ENCODE measurements at places on chromosomes 2 and 18.

DNA sequence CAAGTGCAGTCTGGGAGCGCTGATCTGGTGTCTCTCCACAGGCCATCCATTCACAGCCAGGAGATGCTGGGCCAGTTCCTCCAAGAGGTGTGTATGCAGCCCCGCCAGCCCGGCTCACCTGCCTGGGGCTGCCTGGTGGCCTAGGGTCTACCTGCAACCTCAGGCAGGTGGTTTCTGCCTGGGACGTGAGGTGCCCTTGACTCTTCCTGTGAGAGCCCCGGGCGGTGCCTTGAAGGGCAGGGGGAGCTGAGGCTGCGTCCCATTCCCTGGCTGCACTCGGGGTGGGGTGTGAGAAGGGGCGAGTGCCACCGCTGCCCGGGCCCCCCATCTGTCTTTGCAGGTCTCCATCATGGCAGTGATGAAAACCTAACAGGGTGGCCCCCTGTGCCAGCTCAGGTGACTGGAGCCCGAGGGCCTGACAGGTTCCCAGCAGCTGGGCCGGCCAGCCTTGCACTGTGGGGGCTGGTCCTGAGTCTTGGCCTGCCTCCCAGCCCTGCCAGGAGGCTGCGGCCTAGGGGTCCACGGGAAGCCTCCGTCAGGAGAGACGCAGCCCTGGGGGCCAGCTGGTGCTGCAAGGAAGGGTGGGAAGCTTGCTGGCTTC is 11.9 kb downstream of the CAPN10 start:
- DNase-seq: no peak

GRCh38 chr2:190847504-190848081 is 33.0 kb upstream of the GLS start:
- DNase-seq: no peak

GRCh38 chr18:31401156-31402025 is 24.8 kb downstream of the DSG4 start:
- no peak for DNase-seq

GRCh38 chr18:495017-495416 is 5.5 kb downstream of the COLEC12 start:
- DNase-seq: no peak

DNA sequence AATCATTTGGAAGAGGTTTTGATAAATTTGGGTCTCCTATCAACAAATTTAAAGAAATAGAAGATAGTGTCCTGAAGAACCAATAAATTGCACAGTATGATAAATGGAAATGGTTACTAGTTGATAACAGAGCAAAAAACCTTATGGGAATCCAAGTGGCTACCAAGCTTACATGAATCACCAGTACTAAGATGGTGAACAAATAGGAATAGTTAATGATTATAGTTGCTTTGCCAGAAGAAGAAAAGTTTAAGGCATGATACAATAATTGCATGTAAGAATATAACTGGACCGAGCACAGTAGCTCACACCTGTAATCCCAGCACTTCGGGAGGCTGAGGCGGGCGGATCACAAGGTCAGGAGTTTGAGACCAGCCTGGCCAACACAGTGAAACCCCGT is 19.6 kb upstream of the INO80D start:
- no peak for DNase-seq

DNA sequence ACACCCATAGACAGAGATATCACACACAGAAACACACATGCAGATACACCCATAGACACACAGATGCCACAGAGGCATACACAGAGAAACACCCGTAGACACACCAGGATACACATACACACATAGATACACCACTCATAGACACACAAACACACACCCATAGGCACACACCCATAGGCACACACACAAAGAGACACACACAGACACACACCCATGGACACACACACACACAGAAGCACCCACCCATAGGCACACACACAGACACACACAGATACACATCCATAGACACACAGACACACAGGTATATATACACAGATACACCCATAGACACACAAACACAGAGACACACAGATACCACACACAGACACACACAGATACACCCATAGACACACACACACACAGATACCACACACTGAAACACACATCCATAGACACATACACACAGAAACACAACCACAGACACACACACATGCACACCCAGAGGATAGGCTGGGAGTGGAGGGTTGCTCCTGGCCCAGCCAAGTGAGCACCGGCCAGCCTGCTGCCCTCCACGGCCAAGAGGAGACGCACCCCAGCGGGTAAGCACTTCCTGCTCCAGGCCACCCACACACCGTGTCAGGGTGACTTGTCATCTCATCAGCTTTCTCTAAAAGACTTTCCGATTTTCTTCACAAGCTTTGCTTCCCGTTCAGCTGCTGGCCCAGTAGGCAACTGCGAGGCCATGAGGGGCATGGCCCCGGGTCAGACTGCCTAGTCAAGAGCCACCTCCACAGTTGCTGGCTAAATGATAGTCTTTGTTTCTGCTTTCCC is 14.1 kb upstream of the CNNM3 start:
- DNase-seq: no peak

GRCh38 chr18:364256-364826 is 96.5 kb upstream of the THOC1 start:
- no peak for DNase-seq

- DNase-seq: no peak
Measured at GRCh38 chr2:165467921-165468320, 1.6 kb upstream of the CSRNP3 start.

GRCh38 chr2:60867848-60868247 is 13.5 kb upstream of the REL start:
- no peak for DNase-seq

DNA sequence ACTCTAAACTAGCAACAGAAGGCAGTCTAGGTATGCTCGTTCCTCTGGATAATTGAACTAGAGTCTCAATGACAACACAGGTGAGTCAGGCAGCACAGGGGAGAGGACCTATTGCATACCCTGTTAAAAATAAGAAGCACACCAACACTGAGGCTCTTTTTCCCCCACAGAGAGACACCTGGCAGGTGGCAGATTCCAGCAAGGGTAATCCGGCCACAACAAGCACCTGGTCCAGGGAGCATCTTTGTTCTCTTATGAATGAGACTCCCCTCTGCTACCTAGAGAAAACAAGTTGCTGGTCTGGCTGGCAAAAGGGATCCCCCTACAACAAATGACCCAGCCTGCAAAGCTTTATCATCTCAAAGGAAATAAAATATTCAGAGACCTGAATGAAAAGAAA is 508.9 kb upstream of the POU3F3 start:
- DNase-seq: no peak

- no peak for DNase-seq
Measured at GRCh38 chr2:23585273-23586170, 200.5 kb downstream of the KLHL29 start.

- no peak for DNase-seq
Measured at GRCh38 chr18:28063926-28064325, 113.0 kb downstream of the CDH2 start.

- DNase-seq: no peak
Measured at GRCh38 chr2:176566961-176567360, 297.7 kb downstream of the MTX2 start.

DNA sequence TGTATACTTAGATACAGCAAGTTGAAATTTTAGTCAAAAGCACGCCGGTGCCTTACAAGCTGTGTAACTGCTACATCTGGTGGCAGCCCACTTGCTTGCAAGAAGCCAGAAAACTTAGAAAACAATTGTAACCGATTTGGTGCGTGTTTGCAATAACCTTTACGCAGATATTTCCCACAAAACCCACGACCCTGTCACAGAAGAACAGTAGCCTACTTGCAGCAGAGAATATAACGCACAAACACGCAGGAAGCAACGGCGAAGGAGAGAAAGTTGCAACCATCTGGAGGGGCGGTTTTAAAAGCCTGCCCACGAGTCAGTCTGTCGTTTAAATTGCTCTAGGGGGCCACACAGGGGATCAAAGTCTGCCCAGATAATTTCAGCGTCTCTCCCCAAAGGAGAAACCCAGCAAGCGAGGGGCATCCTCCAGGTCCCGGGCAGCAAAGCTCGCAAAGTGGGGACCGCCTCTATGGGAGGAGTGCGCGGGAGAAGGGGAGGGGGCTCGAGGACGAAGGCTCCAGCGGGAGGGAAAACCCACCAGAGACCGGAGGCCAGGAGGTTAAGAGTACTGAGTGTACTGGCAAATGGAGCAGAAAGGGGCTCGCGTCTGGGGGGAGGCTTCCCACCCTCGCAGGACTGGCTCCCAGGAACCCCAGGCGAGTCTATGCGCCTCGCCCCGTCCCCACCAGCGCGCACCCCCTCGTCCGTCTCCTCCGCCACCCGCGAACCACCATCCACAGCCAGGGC is 1.1 kb downstream of the TLK1 start:
- peak; percentile 8 for DNase-seq

DNA sequence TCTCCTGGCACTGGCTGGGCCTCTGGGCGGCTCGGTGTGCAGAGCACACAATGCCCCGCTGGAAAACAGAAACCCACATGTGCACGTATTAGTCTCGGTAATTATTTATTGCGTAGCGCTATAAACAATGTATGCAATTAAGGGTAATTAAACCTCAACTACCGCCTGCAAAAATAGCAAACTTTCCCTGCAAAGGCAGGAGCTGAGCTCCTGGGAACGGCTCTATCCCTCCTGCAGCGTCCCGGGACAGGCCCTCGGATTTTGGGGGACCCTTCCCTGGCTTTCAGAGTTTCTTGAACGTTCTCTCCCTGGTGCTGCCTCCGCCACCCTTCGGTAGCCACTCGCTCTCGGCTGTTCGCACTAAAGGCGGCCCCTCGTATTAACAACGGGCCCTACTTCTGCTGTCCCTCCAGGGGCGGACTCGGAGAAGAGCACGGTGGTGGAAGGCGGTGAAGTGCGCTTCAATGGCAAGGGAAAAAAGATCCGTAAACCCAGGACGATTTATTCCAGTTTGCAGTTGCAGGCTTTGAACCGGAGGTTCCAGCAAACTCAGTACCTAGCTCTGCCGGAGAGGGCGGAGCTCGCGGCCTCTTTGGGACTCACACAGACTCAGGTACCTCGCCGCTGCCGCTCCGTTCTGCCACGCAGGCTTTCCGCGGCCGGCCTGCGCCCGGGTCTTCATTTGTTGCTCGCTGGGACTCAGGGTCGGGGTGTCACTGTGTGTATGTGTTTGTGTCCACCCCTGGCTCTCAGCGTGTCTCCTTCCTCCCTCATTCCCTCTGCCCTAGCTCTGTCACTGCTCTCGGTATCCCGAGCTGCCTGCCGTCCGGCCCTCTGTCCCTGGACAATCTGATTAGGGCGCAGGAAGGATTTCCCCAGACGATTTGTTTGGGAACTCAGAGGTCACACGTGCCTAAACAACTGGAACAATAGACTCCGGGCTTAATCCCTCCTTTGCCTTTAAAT is 1.2 kb downstream of the DLX1 start:
- DNase-seq: no peak

DNA sequence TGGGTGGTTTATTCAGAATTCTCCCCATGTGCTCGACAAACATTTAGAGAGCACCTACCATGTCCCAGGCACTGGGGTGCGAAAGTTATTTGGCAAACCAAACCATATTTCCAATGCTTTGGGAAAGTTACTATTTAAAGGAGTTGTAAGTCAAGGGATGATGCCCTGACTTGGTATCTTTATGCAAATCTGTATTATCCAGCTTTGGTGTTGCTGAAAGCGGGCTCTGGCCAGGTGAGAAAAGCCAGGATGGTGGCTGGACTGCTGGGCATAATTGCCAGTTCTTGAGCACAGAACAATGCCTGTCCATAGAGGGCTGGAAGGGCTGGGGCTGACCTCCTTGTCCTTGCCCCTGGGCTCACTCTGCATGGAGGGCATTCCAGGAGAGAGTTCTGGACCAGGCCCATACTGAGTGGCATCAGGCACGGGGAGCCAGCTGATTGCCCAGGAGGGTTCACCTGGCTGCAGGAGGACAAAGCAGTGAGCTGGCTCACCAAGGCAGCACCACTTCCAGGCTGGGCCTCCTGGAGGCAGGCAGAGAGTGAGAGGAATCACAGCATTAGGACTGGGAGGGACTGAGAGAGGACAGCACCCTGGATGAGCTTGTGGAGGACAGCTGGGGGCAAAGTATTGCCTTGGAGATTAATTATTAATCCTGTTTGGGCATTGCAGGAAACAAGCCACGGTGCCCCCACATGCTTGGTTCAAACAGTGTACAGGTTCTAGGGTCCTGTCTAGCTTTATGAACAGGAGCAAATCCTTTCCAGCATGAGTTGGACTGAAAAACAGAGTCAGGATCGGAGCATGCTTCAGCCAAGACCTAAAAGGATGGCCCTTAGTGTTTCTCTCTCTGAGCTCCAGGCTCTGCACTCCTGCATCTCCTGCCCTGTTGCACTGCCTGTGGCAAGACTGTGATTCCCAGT is 7.1 kb downstream of the KHK start:
- no peak for DNase-seq

DNA sequence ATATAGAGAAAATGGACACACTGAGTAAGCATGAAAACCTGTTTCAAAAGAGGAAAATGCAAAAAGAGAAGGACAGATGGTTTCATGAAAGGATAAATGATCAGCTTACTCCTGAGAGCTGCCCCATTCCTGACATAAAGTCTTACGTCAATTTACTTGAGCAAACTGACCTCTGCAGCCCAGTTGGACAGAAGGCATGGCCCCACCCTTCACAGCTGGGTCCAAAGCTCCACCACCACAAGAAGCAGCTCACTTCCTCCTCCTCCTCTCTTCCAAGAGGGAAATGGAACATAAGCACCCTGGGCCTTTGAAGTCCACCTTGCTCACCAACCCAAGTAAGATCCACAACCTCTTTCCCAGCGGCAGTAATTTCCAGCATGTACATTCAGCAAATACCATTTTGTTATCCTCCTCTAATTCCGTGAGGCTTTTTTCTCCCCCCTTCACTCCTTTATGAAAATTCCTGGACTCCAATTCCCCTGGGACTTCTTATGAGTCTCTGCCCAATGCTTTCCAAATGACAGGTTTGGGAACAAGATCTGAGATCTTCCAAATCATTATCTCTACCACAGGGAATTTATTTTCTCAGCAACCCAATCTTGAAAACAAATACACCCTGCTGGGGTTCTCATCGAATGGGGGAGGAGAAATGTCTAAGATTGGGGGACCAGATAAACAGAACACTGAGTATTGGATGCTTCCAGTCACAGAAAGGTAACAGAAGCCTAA is 10.1 kb downstream of the COL4A4 start:
- no peak for DNase-seq

DNA sequence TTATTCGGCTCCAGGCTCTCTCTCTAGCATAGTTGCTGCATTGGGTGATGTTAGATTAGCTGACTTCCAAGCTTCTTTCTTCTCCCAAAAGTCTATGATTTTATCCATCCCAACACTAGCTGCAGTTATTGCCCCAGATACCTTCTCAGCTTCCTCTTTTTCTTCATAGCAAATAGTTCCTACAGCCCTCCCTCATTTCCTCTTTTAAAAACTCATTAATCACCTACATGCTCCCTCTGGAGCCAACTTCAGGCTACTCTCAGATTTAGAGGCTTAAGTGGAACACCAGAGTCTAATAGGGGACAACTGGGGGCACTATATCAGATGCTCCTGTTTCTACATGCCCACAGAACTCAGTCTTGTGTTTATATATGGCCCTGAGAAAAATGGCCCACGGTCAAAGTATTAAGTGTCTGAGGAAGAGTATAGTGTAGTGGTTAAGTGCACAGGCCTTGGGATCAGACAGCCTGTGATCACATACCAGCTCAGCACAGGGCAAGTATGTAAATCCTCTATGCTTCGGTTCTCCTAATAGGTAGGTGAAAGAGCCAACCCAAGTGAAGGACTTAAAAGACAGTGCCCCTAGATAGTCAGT is 241.9 kb upstream of the SLC14A2 start:
- no peak for DNase-seq

All from stimulated activated CD8-positive, alpha-beta memory T cell treated with anti-CD3 and anti-CD28 coated beads, Interleukin-7, amount 100 ng/mL, for 1 hour (primary cell).